Muscle of arm (tissue), 14 donors: ENCODE measurements at places on chromosomes 3 and 15.

DNA sequence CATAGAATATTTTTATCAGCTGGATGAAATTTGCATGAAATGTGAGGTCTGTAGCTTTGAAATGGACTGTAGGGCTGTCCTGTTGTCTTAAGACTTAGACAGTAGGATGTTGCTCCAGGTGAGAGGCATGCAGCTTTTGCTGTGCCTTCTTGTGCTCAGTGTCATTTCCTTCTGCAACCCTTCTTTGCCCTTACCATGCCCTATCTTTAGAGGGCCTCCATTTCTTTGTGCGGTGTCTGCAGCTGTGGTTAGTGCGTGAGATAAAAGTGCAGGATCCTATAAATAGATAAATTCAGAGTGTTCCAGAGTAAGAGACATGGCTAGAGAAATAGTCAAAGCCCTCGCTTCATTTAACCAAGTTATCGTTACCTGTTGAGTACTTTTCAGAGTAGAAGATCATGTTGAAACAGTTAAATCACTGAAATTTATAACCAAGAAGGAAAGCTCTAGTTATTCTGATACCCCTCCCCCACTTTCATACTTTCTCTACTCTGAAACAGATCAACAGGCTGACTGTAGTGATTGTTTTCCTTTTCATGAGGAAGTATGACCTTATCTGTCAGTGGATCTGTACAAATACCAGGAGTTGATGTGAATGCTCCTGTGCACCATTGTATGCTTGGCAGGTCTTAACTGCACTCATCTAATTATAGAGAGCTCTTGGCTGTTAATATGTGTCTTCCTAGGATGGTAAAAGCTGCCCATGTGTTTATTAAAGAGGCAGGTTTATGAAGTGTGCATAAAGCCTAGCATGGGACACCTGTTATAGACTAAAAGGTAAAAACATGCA lies 18.2 kb downstream of the EIF3J start:
- DNase-seq, result no peak

- DNase-seq, result no peak
These were observed 3.4 kb upstream of the CLN6 start for GRCh38 chr15:68232937-68233336.

GRCh38 chr3:134598763-134599545 lies 51.9 kb downstream of the KY start:
- no peak for DNase-seq

- DNase-seq, result no peak
These were observed 34.9 kb upstream of the ACAD9 start for GRCh38 chr3:128844502-128844901.

GRCh38 chr15:22262613-22263020 lies 182.3 kb downstream of the OR4M2 start:
- DNase-seq, result no peak
